ENCODE measurements at places on chromosomes 7 and 10.

DNA sequence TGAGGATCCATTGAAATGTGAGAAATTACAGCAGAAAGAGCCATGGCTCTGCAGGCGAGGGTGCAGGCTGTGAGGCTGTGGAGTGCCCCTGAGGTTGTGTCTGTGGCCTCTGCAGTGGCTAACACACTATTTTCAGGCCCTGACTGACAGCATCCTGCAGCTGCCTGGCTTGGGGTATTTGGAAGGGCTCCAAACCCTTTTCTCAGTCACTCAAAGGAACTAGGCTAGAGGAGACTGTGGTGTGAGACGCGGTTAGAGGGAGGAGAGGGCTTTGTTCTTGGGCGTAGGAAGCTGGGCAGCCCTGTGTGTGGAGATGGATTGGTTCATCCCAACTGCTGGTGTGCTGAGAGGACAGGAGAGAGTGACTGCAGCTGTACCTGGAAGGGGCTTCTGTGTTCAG, 134.9 kb downstream of the RAMP3 start:
- no peak for DNase-seq

GRCh38 chr7:120190566-120190965, 82.4 kb upstream of the KCND2 start:
- DNase-seq: no peak

DNA sequence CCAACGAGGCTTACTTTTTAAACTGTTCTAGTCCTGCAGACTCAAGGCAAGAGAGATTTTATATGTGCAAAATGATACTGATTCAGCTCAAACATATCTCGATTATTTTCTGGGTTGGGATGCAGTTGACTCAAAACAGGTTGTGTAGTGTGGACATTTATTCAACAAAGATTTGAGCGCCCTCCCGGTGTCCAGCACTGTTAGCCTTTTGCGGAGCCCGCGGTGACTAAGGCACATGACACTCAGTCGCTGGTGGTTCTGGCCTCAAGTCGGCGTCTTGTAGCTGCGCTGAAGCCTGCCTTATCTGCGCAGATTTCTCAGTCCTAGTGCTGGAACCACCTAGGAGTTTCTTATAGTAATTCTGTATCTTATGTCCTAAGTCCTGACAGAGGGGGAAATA, 938 bp upstream of the CADPS2 start:
- peak; percentile 64 for DNase-seq

- DNase-seq: no peak
These were observed 436.7 kb downstream of the TNS3 start for GRCh38 chr7:47145186-47145725.

GRCh38 chr10:112395809-112396530, 22.1 kb downstream of the ACSL5 start:
- DNase-seq: no peak

- DNase-seq: peak; percentile 60
These were observed 99.4 kb downstream of the MTPN start for GRCh38 chr7:135877805-135878204.

GRCh38 chr10:62085404-62085803, 183.2 kb downstream of the RTKN2 start:
- DNase-seq: no peak

- no peak for DNase-seq
These were observed 42.4 kb downstream of the CCNY start for GRCh38 chr10:35378541-35379210.
